C1 segment of cervical spinal cord (tissue), 14 donors: ENCODE measurements at places on chromosomes 16 and 17.

DNA sequence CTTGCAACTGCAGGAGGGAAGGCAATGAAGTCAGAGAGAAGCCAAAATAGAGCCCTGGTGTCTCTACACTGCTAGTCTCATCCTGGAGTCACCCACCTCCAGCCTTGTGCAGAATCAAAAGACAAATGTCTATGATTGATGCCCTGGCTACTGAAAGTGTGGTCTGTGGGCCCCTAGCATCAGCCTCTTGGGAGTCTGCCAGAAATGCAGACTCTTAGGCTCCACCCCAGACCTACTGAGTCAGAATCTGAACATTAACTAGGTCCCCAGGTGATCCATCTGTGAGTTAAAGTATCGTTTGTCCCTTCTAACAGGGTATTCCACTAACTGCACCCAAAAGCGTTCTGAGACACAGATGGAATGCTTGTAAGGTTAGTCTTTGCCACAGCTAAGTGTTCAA lies 21.2 kb downstream of the EARS2 start:
- DNase-seq: no peak

- DNase-seq: peak; percentile 38
Observed at GRCh38 chr16:81445966-81446906, 1.6 kb downstream of the CMIP start.

DNA sequence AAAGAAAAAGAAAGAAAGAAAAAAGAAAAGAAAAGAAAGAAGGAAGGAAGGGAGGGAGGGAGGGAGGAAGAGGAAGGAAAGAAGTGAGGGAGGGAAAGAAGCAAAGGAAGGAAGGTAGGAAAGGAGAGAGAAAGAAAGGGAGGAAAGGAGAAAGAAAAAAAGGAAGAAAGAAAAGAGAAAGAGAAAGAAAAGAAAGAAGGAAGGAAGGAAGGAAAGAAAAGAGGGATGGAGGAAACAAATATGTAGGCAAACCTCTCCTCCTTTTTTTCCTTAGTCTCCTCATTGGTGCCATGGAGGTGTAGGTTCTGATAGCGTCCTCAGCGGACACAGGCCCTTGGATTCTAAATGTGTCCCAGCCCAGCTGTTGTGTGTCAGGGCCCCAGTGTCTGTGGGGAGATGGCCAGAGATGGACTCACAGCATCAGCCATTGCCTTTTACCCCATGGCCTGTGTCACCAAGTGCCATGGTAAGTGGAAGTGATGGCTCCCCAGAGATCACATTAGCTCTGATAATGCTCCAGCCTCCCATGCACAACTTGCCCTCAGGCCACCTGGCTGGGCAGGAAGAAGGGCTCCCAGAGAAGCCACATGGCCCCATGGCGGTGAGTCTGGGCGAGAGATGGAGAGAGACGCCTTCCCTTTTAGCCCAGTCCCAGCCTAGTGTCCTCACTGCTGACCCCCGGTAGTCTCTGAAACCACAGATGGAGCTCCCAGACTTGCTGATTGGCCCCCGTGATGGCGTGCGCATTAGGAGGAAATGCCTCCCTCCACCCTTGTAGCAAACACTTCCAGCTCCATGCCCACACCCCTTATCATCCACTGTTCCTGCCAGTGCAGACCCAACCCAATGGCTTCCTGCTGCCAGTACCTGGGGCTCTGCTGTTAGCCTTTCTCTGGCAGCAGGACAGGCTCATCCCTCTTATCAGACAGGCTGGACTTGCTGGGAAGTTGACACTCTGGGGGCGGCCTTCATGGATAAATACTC lies 3.7 kb upstream of the SLC6A2 start:
- DNase-seq: no peak

DNA sequence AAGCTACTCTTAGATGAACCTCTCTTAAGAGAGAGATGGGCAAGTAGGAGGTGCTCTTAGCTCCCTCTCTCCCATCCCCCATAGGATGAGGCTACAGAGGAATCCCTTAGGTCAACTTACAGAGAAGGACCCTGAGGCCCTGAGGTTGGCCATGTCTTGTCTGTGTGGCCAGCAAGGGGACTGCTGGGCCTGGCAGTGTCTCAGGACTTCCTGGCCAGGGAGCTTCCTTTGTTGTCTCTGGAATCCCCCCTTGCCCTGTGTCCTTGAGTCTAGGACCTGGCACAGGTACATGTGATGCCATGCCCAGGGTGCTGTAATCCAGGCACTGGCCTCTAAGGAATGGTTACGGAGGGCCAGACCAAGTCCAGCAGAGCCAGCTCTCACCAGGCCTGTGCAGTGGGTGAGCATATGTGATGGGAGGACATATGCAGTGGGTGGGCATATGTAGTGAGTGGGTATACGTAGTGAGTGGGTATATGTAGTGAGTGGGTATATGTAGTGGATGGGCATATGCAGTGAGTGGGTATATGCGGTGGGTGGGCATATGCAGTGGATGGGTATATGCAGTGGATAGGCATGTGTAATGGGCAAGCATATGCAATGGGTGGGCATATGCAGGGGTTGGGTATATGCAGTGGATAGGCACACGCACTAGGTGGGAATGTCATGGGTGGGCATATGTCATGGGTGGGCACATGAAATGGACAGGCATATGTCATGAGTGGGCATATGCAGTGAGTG lies 20.3 kb upstream of the PECAM1 start:
- no peak for DNase-seq

GRCh38 chr17:46813920-46814319 lies 4.6 kb downstream of the WNT3 start:
- no peak for DNase-seq

GRCh38 chr16:17313793-17314547 lies 156.8 kb downstream of the XYLT1 start:
- no peak for DNase-seq

DNA sequence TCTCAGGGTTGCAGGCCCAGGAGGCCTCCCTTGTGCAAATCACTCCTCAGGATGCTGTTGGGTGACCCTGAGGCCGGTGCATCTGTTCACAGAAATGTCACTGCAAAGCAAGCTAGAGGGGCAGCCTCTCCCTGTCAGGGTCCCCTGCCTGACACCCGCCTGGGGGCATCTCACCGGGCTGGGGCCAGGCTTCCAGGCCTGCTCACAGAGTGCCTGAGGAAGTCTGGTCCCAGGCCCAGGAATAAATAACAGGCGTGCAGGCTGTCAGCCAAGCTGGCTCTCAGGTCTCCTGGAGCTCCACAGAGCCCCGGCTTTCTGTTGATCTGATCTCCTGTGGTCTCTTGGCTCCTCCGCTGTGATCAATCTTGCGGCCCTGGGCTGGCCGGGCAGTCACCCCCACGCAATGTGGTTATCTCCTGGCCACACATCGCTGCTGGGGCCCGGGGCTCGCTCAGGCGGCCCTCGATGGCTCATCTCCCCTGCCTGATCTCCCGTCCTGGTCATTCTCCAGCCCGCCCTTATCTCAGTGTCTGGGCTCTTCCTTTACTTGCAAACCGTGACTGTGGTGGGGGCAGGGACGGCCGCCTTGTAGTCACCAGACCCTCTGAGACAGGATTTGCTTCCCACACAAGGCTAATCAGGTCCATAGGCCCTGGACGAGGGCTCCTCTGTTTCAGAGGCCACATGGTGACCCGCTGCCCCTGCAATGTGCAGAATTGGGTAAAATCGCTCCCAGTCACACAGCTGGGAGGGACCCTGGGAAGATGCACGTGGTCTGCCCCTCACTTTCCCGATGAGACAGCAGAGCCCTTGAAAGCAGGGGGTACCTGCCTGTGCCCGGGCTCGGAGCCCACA lies 231.2 kb upstream of the GSE1 start:
- no peak for DNase-seq

DNA sequence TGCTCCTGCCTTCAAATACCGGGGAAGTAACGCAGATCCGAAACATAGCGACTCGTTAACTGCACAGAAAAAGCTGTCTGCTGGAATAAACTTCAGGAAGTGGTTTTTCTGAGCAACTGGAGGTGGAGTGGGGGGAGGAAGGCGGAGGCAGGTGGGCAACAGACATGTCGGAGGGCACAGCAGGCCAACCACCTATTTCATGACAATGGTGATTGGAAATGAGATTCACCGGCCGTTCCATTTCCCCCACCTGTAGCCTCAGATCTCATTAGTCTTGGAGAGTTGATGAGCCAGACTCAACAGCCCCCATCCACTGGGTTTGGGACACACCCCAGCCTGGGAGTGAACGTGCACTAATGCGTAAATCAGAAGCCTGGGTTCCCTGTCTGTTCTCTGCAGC lies 7.7 kb upstream of the PECAM1 start:
- no peak for DNase-seq
